ENCODE measurements at places on chromosomes 1 and 21.

DNA sequence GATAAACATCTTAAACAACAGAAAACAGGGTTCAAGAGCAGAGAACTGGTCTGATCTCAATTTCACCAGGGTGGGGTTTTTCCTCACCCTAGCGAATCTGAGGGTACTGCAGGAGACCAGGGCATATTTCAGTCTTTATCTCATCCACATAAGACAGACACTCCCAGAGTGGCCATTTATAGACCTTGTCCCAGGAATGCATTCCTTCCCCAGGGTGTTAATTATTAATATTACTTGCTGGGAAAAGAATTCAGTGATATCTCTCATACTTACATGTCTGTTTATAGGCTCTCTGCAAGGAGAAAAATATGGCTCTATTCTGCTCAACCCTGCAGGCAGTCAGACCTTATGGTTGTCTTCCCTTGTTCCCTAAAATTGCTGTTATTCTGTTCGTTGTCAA lies 84.1 kb downstream of the LYPLAL1 start:
- DNase-seq: no peak

DNA sequence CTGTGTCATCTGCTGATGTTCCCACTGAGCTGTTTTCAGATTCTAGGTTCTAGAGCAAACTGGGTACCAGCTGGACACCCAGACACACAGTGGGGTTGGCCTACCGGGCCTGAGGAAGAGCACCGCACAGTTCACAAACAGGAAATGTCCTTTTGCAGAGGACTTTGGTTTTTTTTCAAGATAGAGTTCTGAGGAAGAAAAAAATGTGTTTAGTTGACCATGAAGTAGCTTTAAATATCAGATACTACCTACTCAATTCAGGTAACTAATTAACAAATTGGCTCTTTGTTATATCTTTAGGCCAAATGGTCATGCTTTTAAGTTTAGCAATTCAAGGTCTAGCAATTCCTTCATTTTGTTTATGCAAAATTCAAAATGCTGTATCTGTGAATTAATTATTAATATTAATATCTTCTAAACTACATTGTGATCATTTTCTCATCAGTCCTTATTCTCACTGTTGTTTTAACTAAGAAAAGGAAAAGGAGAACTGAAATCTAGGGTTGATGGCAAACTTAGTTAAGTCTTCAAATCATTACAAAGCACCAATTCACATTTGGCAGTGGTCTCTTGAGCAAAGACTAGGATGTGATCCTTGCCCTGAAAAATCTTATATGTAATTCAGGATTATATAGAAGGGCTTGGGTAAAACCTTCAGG lies 17.2 kb upstream of the NCF2 start:
- no peak for DNase-seq

- no peak for DNase-seq
These were observed 14.3 kb downstream of the SAMSN1 start for GRCh38 chr21:14531757-14532316.

DNA sequence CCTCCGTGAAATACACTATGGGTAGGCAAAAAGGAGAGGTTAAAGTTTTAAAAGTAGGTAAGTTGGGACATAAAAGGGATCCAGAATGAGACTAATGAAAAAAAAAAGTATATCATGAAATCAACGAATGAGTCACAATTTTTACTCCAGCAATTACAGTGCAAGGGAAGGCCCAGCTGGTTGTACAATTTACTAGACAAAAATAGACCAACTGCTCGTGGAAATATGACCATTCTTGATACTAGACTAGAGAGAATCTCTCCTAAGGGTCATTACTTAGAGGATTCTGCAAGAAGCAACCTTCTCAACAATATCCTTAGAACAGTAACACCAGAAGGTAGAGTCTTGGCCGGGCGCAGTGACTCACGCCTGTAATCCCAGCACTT lies 55.1 kb upstream of the EFHD2 start:
- DNase-seq: no peak

DNA sequence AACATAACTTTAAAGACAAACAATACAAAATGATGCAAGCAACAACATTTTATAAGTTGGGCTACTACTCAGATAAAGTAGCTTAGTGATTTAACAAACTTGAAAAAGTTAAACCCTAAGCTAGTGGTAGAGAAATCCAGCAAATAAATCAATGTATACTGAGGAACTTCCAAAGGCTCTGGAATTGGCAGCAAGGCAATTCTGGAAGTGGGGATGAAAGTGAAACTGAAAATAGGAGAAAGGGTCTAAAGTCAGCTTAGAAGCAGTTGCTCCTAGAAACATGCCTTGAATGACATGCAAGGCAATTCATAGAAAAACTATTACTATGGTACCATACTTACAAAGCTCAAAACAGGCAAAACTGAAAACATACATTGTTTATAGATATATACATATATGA lies 90.0 kb upstream of the CAMK1G start:
- no peak for DNase-seq

GRCh38 chr1:156664767-156665411 lies 12.3 kb downstream of the NES start:
- no peak for DNase-seq

DNA sequence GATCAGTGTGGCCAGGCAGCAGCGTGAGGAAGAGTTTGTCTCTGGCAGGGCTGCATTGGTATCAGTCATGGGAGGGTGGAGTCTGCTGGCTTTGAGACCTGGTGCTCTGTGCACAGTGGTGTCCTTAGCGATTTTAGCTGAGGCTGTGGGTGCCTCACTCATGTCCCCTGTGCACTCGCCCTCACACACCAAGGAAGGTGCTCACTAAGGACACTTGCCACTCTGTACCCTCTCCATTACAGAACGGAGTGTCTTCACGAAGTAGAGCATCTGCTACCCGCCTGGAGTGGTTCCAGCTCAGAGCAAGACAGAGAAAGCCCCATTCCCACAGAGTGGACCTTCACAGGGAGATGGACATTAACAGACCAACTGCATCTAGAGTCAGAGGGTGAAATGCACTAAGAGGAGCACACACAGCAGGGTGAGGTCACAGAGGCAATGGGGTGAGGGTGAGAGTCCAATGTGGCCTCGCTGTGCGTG lies 117.9 kb downstream of the MATN1 start:
- DNase-seq: peak; percentile 93
